ENCODE measurements at places on chromosomes 6 and 20.

DNA sequence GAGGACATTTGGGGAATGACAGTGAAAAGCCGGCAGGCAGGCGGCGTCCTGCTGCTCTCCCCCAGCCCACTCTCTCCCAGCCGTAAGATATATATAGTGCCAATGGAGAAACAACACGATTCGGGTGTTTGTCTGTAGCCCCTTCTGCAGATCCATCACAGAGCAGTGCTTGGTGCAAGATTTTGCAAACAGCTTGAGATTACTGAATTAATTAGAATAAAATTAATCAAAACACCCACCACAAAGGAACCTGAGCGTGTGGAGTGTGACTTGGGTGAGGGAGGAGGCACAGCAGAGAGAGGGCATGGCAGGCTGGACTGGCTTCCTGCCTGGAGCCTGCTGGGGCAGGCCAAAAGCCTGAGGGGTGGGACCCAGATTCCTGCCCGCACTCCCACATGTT lies 28.8 kb upstream of the CCDC167 start:
- DNase-seq: no peak

DNA sequence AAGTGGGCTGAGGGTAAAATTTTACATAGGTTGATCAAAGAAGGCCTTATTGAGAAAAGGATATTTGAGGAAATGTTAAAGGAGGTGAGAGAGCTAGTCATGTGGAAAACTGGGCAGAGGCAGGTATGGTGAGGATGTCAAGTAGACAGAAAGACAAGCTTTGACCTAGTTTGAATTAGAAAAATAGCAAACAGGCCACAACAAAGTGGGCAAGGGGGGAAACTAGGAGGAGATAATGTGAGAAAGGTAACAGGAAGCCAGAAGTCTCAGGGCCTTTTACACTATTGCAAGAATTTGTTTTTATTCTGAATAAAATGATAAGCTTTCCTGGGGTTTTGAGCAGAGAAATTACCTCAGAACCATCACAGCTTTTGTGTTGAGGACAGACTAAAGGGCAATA lies 115.7 kb downstream of the RWDD2A start:
- no peak for DNase-seq

DNA sequence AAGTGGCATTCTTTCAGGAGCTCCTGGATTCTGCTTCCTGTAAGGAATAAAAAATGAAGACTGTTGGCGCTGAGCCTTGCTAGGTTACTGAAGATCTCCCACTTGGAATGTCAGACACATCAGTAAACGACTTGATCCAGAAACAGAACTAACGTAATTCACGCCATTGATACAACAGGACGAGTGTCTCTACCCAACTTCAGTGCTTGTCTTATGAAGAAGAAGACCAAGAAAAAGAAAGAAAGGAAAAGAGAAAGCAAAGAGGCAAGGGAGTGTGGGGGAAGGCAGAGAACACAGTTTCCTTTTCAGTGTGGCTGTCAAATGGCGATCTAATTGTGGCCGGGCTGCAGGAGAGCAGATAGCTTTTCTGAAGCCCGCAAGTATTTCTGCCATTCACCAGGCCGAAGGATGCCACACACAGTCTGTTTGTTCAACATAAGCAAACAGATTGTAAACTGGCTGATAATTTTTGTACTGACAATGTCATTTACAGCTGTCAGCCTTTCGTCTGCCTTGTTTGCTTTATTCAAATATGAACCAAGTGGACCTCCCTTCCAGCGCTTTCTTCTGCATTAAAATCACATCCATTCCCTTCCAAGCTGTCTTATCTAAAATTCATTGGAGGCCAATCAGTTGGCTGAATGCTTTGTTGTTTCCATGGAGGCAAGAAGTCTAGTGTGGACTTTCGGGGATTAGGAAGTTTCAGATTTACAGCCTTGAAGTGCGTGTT lies 180.6 kb downstream of the FOXA2 start:
- DNase-seq: peak; percentile 15

- DNase-seq: no peak
These were observed 709 bp upstream of the ZNF76 start for GRCh38 chr6:35258858-35259193.

DNA sequence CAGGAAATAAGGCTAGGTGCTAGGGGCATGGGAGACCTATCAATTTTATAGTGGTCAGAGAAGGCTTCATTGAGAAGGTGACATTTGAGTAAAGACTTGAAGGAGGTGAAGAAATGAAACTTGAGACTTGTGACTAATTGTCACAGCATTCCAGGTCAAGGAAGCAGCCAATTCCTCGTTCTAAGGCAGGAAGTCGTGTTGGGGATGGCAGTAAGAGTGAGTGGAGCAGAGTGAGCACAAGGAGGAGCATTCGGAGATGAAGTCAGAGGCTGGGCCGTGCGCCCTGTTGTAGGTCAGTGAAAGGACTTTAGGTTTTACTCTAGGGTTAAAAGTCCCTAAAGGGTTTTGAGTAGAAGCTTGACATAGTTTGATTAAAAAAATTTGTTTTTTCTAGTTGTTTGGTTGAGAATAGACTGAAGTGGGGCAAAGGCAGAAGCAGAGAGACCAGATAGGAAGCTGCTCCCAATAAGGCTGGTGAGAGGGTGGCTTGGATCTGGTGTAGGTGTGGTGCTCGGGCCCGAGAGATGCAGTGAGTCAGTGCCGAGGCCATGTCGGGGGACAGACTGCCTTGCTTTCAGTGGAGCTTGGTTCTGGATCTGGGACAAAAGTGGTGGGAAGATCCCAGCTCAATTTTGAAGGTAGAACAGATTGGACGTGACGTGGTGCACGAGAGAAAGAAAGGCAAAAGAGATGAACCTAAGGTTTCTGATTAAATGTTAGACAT lies 2.6 kb upstream of the RSPH3 start:
- no peak for DNase-seq

DNA sequence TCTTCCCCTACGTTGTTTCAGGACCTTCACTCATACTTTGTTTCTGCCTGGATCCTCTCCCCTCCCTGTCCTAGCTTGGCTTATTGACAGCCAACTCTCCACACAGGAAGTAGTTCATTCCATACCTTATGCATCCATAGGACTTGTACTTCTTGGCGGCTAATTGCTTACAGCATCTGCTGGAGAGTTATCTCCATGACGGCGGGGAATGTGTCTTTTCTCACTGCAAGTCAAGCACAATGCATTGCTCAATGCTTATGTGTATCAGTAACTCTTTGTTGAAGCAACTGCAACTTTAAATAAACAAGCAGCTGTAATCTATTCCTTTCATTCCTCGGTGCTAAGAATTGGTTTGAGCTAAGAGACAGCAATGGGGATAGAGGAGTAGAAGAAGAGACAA lies 551.3 kb upstream of the EPHA7 start:
- DNase-seq: no peak

- DNase-seq: no peak
These were observed 12.4 kb downstream of the SNX5 start for GRCh38 chr20:17956099-17956685.

GRCh38 chr6:143679041-143679440 lies 1.3 kb downstream of the PHACTR2 start:
- no peak for DNase-seq

All from thymus (tissue), 14 donors.